Fibroblast of skin of left biceps (primary cell): ENCODE measurements at places on chromosomes 2 and 18.

DNA sequence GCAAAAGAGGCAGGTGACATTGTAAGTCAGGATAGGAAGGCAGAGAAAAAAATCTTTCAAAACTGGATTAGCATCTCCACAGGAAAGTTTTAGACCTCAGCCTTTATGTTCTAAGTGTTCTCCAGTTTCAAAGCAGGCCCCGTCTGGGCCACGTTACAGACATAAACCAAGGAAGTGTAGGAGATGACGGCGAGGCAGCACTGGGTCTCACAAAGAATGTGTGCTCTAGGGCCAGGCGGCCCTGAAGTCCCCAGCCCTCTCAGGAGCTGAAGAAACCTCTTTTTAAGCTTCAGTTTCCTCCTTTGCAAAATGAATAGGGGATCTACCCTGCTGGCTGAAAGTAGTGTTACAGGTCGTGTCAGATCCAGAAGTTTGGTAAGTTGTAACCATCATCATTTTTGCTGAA lies 81.7 kb downstream of the SPRED2 start:
- DNase-seq: no peak

DNA sequence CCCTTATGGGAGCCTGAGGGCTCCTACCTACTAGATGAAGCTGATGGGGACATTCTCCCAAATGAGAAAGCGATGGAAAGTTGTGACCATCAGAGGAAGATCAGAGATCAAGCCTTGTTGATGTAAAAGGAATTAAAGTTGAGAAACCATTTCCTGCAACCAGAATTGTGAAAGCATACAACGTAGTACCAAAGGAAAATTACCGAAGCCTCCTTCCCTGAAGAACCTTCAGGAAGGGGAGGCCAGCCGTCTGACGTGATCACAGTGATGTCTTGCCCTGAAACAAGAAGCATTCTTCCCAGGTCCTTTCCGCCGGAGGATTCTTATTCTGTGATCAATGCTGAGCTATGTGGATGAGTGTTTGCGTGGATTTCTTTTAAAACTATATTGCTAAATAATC lies 211.6 kb upstream of the TNP1 start:
- DNase-seq: no peak

- DNase-seq: no peak
Observed at GRCh38 chr2:233816334-233816733, 38.0 kb downstream of the HJURP start.

- DNase-seq: no peak
Observed at GRCh38 chr18:45962461-45962860, 4.7 kb downstream of the EPG5 start.

GRCh38 chr18:58758046-58758445 lies 86.8 kb downstream of the MALT1 start:
- no peak for DNase-seq

DNA sequence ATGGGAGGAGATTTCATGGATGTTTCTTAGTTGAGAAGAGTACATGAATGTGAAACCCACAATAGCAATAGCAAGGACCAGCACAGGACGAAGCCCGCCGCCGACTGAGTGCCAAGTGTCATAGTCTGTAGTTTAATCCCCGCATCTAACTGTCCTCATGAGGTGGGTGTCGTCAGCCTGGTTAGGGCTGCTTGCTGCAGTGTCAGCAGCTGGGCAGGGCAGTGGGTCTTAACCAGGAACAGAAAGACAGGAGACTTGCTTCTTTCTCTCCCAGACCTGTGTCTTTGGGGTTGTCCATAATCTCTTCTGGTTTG lies 146.6 kb downstream of the VAPA start:
- no peak for DNase-seq

- DNase-seq: no peak
Observed at GRCh38 chr2:127357591-127357990, 30.2 kb downstream of the MAP3K2 start.

DNA sequence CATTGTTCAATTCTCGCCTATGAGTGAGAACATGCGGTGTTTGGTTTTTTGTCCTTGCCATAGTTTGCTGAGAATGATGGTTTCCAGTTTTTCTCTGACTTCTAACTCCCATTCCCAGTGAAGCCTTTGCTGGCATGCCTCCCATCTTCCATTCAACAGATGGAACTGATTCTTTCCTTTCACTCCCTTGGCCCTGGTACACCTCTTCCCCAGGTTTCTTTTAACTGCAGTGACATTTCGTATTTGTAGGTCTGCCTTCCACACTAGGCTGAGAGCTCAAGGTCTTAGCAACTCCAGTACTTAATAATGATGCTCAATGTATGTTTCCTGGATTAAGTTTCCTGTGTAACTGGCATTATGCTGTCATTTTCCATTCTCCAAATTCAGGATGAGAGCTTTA lies 48.5 kb downstream of the GAREM1 start:
- no peak for DNase-seq

DNA sequence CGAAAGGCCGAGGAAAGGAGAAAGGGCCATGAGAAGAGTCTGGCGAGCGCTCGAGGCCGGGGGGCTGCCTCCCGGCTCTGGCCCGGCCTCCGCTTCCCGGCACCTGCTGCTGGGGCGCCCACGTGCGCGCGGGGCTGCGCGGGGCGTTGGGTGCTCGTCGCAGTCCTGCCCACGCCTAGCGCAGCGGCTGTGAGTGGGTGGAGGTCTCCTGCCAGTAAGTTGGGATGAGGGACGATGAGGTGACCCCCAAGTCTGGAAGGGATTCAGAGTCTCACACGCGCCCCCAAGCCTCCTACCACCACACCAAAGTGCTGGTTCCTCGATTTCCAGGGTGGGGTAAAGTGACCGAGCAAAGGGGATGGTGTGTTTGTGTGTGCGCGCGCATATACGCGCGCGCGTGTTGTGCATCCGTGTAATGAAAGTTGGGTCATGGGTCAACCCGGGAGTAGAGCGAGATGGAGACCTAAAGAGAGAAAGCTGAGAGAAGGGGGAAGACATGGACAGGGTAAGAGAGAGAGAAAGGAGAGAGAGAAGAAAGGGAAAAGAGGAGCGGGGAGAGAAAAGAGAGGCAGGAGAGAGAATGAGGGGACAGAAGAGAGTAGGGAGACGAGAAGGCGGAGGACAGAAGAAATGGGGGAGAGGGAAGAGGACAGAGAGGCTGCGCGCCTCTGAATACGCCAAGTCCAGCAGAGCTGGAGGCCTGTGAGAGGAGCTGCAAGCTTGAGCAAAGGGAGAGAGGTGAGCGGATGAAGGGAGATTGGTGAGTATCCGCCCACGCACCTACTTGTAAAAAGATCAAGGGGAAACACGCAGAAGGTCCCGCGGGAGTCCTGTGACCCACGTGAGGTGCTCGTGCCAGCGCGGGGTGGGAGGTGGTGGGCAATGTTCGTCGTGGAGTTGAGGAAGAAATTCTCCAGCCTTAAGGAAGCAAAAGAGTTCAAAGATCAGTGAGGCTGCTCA lies 1.7 kb upstream of the NETO1 start:
- no peak for DNase-seq
